H1 (cell line): ENCODE measurements at places on chromosomes 12 and 14. TPM values are rescaled to one million over a fixed set of nuclear protein-coding genes. Genes with fewer than 3 reads are reported as not detected.

- H3K27me3 ChIP-seq = no peaks in the 10 kb centered on the region
- no peak overlapping the region for H3K4me3 ChIP-seq
- no peaks in the 10 kb centered on the region for H3K36me3 ChIP-seq
- H3K27ac ChIP-seq = no peak overlapping the region
- no peak for DNase-seq
Observed at GRCh38 chr12:34387711-34388635, 365.7 kb downstream of the ALG10 start.

DNA sequence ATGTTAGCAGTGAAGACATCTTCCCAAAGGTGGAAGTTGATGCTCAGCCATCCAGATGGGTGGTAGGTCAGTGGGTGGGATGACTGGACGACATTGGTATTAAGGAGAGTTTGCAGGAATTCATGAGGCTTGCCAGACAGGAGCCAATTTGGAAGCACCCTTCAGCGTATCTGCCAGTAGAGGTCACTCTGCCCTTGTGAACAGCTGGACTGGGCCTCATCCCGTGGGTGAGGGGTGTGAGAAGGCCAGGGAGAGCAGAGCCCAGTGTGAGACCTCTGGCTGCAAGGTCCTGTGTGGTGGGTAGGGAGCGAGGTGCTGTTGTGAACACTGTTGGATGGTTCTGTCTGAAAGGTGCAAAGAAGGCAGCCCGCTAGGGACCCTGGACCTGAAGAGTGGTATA, 37.7 kb downstream of the SLC5A8 start:
- no peak overlapping the region for H3K4me3 ChIP-seq
- peak; percentile 47 for DNase-seq
- no peaks in the 10 kb centered on the region for H3K36me3 ChIP-seq

Gene NKX2-1
- not detected in 2 replicates for total RNA-seq

Gene RFLNA
- 6.4 and 8.1 TPM in 2 replicates for total RNA-seq

Gene IGF1
- not detected in 2 replicates for total RNA-seq

Gene KRT82
- not detected in 2 replicates for total RNA-seq

DNA sequence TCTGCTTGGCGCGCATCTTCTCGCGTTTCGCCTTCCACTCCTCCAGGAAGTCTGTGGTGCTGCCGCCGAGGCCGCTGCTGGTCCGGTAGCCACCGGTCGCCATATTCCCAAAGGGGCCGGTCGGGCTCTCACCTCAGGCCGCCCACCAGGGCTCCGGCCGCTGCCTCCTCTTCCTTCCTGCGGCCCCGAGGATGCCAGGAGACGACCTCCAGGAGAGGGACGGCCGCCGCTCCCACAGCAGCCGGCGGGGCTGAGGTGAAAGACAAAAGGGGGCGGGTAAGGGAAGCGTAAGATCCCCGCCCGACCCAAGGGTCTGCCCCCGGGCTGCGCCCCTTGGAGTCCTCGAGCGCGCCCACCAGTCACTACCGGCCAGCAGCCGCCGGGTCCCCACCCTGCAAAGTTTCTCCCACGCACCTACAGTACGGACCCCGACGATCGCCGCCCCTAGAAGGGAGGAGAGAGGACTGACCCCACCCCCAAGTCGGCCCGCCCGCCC, 574 bp downstream of the PAWR start:
- H3K36me3 ChIP-seq = no peaks in the 10 kb centered on the region
- no peaks in the 10 kb centered on the region for H3K27me3 ChIP-seq
- peak overlapping the region; percentile 95 for H3K4me3 ChIP-seq
- peaks cover 6% of the 10 kb centered on the region; the same call in 1 of the 2 replicates for H3K4me1 ChIP-seq
- DNase-seq = no peak

Gene RHNO1
- total RNA-seq = 41.9 and 55.8 TPM in 2 replicates

DNA sequence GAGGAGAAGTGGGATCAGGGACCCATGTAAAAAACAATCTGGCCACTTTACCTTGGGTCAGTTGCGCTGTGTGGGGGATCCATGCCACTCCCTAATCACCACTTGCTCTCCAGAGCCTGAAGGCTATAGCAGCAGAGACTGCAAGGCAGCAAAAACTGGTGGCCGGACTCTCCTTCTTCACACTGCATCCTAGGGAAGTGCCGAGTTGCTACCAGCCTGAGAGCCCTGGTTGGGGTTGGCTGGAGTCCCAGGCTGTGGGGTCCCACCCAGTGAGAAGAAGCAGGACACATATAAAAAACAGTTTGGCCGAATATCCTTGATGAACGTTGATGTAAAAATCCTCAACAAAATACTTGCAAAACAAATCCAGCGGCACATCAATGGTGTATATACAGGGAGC, 341.2 kb downstream of the AEBP2 start:
- no peak for DNase-seq
- no peaks in the 10 kb centered on the region for H3K4me1 ChIP-seq
- no peak overlapping the region for H3K4me3 ChIP-seq
- H3K27ac ChIP-seq = no peak overlapping the region
- no peaks in the 10 kb centered on the region for H3K36me3 ChIP-seq

- H3K4me3 ChIP-seq = no peak overlapping the region
- no peaks in the 10 kb centered on the region for H3K36me3 ChIP-seq
- no peak overlapping the region for H3K27ac ChIP-seq
- no peaks in the 10 kb centered on the region for H3K27me3 ChIP-seq
- DNase-seq = no peak
- H3K4me1 ChIP-seq = no peaks in the 10 kb centered on the region
Observed at GRCh38 chr14:53491256-53491883, 338.2 kb upstream of the DDHD1 start.

Gene AVPR1A
- total RNA-seq = 0.11 and 0.20 TPM in 2 replicates

GRCh38 chr14:77848031-77848430, 48.1 kb downstream of the ADCK1 start:
- no peaks in the 10 kb centered on the region for H3K36me3 ChIP-seq
- no peak overlapping the region for H3K27ac ChIP-seq
- H3K4me3 ChIP-seq = no peak overlapping the region
- H3K27me3 ChIP-seq = no peaks in the 10 kb centered on the region
- DNase-seq = no peak

Gene MORN3
- total RNA-seq = 0.34 and 0.93 TPM in 2 replicates

DNA sequence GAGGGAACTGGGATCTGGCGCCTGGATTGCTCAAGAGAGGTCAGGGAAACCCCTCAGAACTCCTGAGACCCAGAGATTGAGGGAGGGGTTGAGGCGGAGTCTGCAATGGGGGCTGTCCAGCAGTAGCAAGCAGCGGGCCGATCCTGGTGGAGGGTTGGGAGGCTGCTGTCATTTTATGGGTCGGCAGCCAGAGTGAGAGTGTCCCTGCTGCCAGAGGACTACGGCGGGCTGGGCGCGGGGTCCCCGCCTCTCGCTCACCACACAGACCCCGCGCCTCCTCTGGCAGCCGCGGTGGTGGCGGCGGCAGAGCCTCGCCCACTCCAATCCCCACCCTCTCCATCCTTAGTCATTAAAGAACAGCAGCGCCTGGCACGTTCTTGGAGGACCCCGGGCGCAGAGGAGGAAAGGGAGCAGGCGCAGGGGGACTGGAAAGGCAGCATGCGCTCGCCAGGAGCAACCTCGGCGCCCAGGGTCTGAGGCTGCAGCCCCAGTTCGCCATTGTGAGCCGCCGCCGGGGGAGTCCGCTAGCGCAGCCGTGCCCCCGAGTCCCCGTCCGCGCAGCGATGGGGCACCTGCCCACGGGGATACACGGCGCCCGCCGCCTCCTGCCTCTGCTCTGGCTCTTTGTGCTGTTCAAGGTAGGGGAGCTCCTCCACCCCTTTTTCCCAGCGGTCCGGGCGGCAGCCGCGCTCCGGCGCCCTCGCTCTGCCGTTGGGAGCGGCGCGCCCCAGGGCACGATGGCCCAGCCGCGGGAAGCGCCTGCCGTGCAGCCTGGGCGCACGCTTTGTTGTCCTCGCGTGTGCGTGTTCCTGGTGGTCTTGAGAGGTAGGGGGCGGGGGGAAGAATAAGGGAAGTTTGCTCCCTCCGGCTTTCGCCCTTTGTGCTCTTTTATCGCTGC, at the start of gene PTPRO:
Gene PTPRO, plus strand, starts transcription at position 345 of the 898 bp plus-strand sequence.
- no peaks in the 10 kb centered on the region for H3K36me3 ChIP-seq
- H3K4me3 ChIP-seq = peak within 1 kb of the TSS; percentile 77
- no peaks in the 10 kb centered on the region for H3K4me1 ChIP-seq
- no peak within 1 kb of the TSS for H3K27ac ChIP-seq

Gene OVCH1
- total RNA-seq = 0.07 and 0.10 TPM in 2 replicates

Gene KRT6C
- not detected in 2 replicates for total RNA-seq

DNA sequence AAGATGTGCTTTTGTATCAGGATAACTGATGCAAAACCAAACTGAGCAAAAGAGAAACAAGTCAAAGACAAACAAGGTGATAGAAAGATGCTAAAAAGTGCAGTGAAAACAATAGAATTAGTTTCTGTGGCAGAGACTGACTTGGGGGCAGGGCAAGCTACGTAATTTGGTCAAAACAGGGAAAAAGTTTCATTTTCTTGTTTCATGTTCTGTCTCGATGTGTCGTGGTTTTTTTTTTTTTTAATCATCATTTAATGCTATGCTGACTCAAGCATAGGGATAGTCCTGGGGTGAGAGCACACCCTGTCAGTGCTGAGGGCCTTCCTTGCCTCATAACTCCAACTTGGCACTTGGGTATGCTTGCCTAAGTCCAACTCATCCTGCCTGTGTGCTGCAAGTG, 144.1 kb upstream of the PTPRQ start:
- no peaks in the 10 kb centered on the region for H3K36me3 ChIP-seq
- no peak overlapping the region for H3K4me3 ChIP-seq
- DNase-seq = no peak
- H3K27ac ChIP-seq = no peak overlapping the region
- no peaks in the 10 kb centered on the region for H3K27me3 ChIP-seq

- H3K27me3 ChIP-seq = no peaks in the 10 kb centered on the region
- no peaks in the 10 kb centered on the region for H3K4me1 ChIP-seq
- no peak overlapping the region for H3K4me3 ChIP-seq
- H3K36me3 ChIP-seq = no peaks in the 10 kb centered on the region
Observed at GRCh38 chr14:27372771-27373170, 774.9 kb upstream of the NOVA1 start.

Gene RAB3IP
- 30.2 and 34.6 TPM in 2 replicates for total RNA-seq

Gene KRT71
- total RNA-seq = not detected in 2 replicates

Gene CD163
- total RNA-seq = not detected in 2 replicates

- H3K27ac ChIP-seq = no peak overlapping the region
- no peaks in the 10 kb centered on the region for H3K27me3 ChIP-seq
- H3K36me3 ChIP-seq = no peaks in the 10 kb centered on the region
Observed at GRCh38 chr14:42556551-42556950, 949.9 kb downstream of the LRFN5 start.
